ENCODE measurements at places on chromosomes 3 and 15. TPM values are rescaled to one million over a fixed set of nuclear protein-coding genes. Genes with fewer than 3 reads are reported as not detected.
A peak's percentile ranks its signal among the peaks of the same experiment; 100 is the strongest.

GRCh38 chr3:113035387-113035982 lies 44.7 kb downstream of the GTPBP8 start:
- DNase-seq = no peak
- no peaks in the 10 kb centered on the region for H3K27me3 ChIP-seq
- no peak overlapping the region for H3K27ac ChIP-seq
- H3K4me3 ChIP-seq = no peak overlapping the region
- H3K36me3 ChIP-seq = no peaks in the 10 kb centered on the region

DNA sequence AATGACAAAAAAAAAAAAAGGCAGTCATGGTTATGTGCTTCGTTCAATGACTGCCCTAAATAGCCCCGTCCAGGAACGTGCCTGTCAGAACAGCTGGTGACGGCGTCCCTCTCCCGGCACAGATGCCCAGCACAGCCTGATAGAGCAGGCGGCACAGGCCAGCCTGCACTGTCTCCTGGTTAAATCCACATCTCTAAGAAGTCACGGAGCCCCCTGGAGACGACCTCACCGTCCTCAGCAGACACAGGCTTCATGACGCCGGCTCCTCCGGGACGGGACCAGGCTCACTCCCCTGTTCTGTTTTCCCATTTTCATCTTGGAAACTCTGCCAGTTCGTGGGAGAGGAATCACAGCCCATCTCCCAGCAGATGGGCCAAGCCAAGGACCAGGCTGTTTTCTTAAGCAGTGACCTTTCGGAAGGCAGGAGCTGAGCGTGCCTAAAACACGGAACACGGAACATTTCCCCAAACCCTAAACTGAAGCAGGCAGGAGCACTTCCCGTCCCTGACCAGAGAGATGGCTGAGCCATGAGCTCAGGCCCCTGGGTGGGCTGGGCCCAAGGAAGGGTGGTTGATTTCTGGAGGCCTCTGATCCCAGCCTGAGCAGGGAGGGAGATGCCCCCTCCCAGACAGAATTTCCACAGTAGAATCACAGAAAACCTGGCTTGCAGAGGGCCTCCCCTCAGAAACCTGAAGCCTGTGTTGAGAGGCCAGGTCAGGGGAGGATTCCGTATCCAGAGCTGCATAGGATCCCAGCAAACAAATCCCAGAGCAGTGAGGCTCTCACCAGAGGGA lies 35.9 kb downstream of the ADCY5 start:
- no peak overlapping the region for H3K4me3 ChIP-seq
- DNase-seq = no peak
- H3K4me1 ChIP-seq = no peaks in the 10 kb centered on the region
- no peaks in the 10 kb centered on the region for H3K27me3 ChIP-seq

DNA sequence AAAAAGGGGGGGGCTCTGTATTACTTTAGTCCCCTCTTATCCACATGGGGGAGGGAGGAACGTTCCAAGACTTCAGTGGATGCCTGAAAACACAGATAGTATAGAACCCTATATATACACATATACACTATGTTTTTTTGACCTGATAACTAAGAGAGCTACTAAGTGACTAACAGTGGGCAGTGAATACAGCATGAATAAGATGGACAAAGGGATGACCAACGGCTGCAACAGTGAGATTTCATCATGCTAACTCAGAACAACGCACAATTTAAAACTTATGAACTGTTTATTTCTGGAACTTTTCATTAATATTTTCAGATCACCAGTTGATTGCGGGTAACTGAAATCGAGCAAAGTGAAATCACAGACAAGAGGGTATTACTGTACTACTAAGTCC lies 7.3 kb downstream of the DCUN1D1 start:
- no peak overlapping the region for H3K27ac ChIP-seq
- no peak overlapping the region for H3K4me3 ChIP-seq
- no peaks in the 10 kb centered on the region for H3K27me3 ChIP-seq
- no peaks in the 10 kb centered on the region for H3K36me3 ChIP-seq
- no peak for DNase-seq
- H3K4me1 ChIP-seq = peaks cover 6% of the 10 kb centered on the region

- no peaks in the 10 kb centered on the region for H3K27me3 ChIP-seq
- peaks cover 100% of the 10 kb centered on the region for H3K4me1 ChIP-seq
- H3K4me3 ChIP-seq = no peak overlapping the region
- no peak for DNase-seq
These were observed 30.5 kb downstream of the KLF13 start for GRCh38 chr15:31357148-31357547.

GRCh38 chr3:179147514-179147872 lies 664 bp upstream of the PIK3CA start:
- H3K27ac ChIP-seq = peak overlapping the region; percentile 97
- H3K27me3 ChIP-seq = no peaks in the 10 kb centered on the region

DNA sequence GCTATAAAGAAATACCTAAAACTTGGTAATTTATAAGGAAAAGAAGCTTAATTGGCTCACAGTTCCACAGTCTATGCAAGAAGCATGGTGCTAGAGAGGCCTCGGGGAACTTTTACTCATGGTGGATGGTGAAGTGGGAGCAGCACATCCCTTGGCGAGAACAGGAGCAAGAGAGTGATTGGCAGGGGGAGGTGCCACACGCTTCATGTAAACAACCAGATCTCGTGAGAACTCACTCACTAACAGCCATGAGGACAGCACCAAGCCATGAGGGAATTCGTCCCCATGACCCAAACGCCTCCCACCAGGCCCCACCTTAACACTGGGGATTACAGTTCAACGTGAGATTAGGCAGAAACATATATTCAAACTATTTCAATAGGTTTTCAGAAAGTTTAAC lies 28.0 kb downstream of the GABRB3 start:
- no peaks in the 10 kb centered on the region for H3K27me3 ChIP-seq
- no peaks in the 10 kb centered on the region for H3K36me3 ChIP-seq
- H3K4me3 ChIP-seq = no peak overlapping the region
- no peaks in the 10 kb centered on the region for H3K4me1 ChIP-seq

- no peak overlapping the region for H3K4me3 ChIP-seq
- H3K27me3 ChIP-seq = no peaks in the 10 kb centered on the region
- DNase-seq = no peak
- H3K4me1 ChIP-seq = peaks cover 35% of the 10 kb centered on the region
- peak overlapping the region; percentile 72 for H3K27ac ChIP-seq
- no peaks in the 10 kb centered on the region for H3K36me3 ChIP-seq
These were observed 29.4 kb downstream of the ABTB1 start for GRCh38 chr3:127702151-127702578.

GRCh38 chr15:61749169-61749568 lies 311.1 kb downstream of the VPS13C start:
- no peak overlapping the region for H3K27ac ChIP-seq
- H3K4me3 ChIP-seq = no peak overlapping the region
- no peaks in the 10 kb centered on the region for H3K36me3 ChIP-seq
- H3K27me3 ChIP-seq = no peaks in the 10 kb centered on the region
- peaks cover 5% of the 10 kb centered on the region for H3K4me1 ChIP-seq

DNA sequence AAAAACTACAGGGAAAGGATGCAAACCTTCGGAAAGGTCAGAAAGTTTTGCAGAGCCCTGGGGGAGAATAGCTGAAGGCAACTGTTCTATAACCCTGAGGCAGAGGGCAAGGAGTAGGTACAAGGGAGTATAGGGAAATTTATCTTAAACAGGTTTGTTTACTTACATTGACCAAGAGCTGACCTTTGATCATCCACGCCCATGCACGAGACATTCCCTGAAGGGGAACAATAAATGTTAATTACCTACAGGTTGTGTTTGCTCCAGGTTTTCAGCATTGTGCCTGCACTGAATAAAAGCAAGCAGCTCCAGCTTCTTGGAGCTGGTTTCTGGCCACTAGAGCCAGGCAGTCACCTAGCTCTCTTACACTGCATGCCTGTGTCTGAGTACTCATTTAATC lies 524.5 kb upstream of the TGFBR2 start:
- H3K27me3 ChIP-seq = no peaks in the 10 kb centered on the region
- DNase-seq = no peak
- no peaks in the 10 kb centered on the region for H3K4me1 ChIP-seq
- H3K4me3 ChIP-seq = no peak overlapping the region
- no peak overlapping the region for H3K27ac ChIP-seq

GRCh38 chr3:162029736-162030135 lies 533.1 kb downstream of the OTOL1 start:
- H3K36me3 ChIP-seq = no peaks in the 10 kb centered on the region
- H3K27ac ChIP-seq = no peak overlapping the region
- H3K4me3 ChIP-seq = no peak overlapping the region
- no peaks in the 10 kb centered on the region for H3K27me3 ChIP-seq

DNA sequence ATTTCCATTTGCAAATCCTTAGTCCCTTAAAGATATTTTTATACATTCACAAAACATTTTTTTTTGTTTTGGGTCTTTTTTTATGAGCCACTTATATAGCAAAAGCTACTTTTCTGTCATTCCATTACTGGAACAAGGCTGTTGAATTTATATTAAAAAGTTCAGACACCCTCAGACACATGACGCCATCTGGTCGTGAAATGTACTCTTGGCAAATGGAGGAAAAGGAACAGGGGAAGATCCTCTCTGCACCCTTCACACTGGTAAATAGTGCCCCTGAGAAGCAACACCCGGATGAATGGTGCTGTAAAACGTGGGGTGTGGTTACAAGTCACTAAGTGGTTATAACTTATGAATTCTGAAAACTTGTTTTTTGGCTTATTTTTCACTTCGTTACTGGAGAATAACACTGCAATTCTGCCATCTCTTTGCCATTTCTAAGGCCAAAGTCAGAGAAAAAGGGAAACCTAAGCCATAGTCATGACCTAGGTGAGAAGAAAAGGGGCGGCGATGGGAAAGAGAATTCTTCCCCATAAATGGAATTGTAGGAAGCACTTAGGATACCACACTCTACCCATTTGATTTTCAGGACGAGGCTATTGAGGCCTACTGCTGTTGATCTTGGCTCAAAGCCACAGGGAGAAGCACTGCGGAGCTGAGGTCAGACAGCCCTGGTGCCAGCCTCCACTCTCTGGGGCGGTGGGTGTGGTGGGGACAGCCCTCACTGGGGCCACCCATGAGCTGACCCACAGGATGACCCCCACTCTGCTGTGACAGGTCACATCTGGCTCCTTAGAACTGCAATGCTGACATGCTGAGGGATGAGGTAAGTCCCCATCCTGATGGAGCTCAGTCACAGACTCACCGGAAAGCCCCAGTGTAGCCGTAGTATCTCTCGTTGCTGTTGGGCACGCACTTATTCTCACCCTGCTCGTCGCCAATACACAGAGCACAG lies 21.9 kb downstream of the LTF start:
- no peak overlapping the region for H3K4me3 ChIP-seq
- no peak overlapping the region for H3K27ac ChIP-seq
- DNase-seq = no peak
- H3K27me3 ChIP-seq = no peaks in the 10 kb centered on the region

The PXYLP1 gene
- total RNA-seq = 6.8 TPM

The TUSC7 gene
- total RNA-seq = not detected

The OR4M2 gene
- not detected for total RNA-seq
